ENCODE measurements at places on chromosomes 16 and 17. TPM values are rescaled to one million over a fixed set of nuclear protein-coding genes. Genes with fewer than 3 reads are reported as not detected.

GRCh38 chr17:28788100-28788499 lies 44.3 kb downstream of the TRAF4 start:
- DNase-seq, result no peak

DNA sequence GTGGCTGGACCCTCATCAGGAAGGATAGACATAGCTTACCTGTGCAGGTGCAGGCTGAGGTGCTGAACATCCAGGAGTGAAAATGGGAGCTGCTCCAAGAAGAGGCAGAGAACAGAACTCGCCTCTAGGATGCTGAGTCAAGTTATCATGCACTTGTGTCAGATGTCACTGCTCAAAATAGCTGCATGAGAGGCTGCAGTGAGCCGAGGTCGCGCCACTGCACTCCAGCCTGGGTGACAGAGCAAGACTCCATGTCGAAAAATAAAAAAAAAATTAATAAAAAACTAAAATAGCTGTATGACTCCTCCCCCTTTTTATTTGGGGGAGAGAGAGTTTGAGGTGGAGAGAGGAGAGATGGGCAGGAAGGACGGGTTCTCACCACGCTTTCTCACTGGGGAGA lies 148.8 kb downstream of the FOXL1 start:
- DNase-seq, result no peak

DNA sequence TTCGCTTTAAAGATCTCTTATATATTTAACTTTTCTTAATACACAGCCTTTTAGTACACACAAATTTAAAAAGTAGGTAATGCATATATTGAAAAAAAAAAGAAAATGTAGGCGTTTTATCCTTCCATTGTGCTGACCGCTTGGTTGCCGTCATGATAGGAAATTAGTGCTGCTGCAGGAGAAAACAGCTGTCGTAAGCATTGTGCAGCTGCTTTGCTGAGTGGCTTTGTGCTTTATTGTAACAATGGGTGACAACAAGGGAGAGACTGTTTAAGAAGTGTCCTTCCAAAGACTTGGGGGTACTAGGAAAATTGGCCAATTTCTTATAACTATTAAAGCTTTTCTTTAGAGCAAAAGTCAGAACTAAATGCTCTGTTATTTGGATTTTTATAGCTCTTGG lies 5.0 kb downstream of the HERPUD1 start:
- no peak for DNase-seq

DOC2B gene
- total RNA-seq, result 0.07 TPM

WFDC1 gene
- not detected for total RNA-seq

MPP2 gene
- total RNA-seq, result 0.92 TPM

TEDC2 gene
- 9.5 TPM for total RNA-seq

KIFC3 gene
- 65.0 TPM for total RNA-seq

Measured in pulmonary artery endothelial cell (primary cell).